MV-4-11 (cell line): ENCODE measurements at places on chromosomes 3 and 15.

GRCh38 chr15:36617529-36618196 is 38.2 kb downstream of the CDIN1 start:
- peak; percentile 71 for DNase-seq

DNA sequence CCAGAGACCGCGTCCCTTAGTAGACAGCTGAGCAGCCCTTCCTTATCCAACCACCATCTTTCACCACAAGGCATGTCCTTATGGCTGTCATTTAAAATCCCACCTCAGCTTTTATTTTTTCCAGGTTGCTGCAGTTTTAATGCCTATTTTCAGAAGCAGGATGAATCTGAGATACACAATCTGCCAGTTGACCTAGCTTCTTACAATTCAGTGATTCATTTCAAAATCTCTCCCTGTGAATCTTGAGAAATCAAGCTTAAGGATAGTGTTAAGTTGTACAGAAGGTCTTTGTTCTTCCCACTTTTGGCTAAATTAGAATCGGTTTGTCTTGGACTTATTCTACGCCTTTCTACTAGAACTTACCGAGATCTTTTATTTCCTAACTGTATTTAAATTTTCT is 522.3 kb upstream of the CFAP20DC start:
- DNase-seq, result no peak

GRCh38 chr3:114361391-114361790 is 67.6 kb downstream of the TIGIT start:
- DNase-seq, result no peak

DNA sequence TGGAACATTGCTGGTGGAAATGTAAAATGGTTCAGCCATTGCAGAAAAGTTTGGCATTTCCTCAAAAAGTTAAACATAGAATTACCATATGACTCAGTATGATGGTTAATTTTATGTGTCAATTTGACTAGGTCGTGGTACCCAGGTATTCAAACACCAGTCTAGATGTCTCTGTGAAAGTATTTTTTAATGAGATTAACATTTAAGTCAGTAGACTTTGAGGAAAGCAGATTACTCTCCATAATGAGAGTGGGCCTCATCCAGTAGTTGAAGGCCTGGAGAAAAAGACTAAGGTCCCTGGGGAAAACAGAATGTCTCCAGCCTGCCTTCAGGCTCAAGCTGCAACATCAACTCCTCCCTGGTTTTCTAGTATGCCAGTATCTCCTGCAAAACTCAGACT is 42.3 kb upstream of the TMEM87A start:
- DNase-seq, result no peak

DNA sequence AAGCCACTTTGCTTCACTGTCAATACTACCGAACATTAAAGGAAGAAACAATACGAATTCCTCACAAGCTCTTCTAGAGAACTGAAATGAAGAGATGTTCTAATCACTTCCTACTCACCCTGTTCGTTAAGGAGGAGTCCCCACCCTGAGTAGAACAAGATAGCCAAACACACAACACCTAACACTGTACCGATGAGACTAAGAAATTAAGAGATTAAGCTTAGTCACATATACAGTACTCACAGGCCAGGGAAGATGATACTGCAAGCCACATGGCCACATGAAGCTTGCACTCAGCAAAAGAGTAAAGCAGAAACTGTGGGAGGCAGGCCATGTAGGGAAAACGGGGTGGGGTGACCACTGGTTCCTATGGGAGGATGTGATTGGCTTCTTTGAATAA is 48.0 kb downstream of the CGGBP1 start:
- no peak for DNase-seq

DNA sequence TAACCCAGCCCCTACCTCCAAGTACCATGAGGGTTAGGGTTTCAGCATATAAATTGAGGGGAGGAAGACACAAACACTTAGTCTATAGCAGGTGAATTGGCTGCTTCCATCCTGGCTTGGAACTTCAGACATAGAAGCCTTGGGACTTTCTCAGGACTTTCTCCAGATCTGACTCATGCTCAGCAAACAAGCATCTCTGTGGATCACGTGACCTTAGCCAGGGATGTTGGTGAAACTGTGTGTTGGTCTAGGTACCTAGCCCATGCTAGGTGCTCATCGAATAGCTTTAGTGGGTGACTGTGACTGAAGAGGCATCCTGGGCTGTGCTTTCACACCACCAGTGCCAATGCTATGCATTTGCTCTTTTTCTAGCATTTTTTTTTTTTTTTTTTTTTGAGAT is 58.9 kb downstream of the CD47 start:
- no peak for DNase-seq

- DNase-seq, result no peak
Measured at GRCh38 chr3:42024591-42025351, 62.9 kb upstream of the ULK4 start.

- peak; percentile 56 for DNase-seq
Measured at GRCh38 chr3:72538070-72538745, 310.0 kb downstream of the SHQ1 start.

- DNase-seq, result no peak
Measured at GRCh38 chr15:89649013-89649625, 6.1 kb downstream of the KIF7 start.

- DNase-seq, result no peak
Measured at GRCh38 chr3:2274526-2274925, 175.9 kb downstream of the CNTN4 start.

DNA sequence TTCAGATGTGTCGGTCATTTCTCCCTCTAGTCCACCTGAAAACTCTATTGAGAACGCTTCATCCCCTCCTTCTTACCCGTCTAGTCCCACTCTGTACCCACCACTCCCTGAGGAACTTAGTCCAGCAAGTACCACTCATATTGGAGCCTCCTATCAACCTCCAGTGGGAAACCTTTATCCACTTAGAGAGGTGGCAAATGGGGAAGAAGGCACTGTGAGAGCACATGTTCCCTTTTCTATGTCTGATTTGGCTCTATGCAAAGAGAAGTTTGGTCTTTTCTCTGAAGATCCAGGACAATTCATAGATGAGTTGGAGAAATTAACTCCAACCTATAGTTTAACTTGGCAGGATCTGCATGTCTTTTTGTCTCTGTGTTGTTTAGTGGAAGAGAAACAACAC is 17.0 kb upstream of the RPN1 start:
- peak; percentile 43 for DNase-seq

DNA sequence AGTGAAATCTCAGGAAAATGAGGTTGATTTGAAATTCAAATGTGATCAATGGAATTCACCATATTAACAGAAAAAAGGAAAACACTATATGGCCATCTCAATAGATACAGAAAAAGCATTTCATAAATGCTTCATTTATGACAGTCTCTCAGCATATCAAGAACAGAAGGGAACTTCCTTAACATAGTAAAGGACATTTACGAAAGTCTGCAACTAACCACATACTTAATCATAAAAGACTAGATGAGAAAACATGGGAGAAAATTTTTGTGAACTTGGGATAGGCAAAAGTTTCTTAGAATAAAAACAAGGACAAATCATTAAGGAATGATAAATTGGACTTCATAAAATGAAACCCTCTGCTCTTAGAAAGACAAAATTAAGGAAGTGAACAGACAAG is 24.7 kb upstream of the TIPARP start:
- DNase-seq, result peak; percentile 68
